ENCODE measurements at places on chromosomes 13 and 19. TPM values are rescaled to one million over a fixed set of nuclear protein-coding genes. Genes with fewer than 3 reads are reported as not detected.

Gene SBK3
- total RNA-seq = 1.2 TPM

Gene NCAN
- 0.07 TPM for total RNA-seq

Gene CDC42EP5
- total RNA-seq = 0.64 TPM

Gene GPC6
- 0.22 TPM for total RNA-seq

Gene ZNF99
- not detected for total RNA-seq

Gene COMMD6
- 108 TPM for total RNA-seq

Gene FAAP24
- 4.9 TPM for total RNA-seq

Gene CATSPERD
- total RNA-seq = not detected

Gene BST2
- 5.4 TPM for total RNA-seq

Gene IZUMO2
- total RNA-seq = not detected

Gene ATP4B
- not detected for total RNA-seq

Gene PSG7
- not detected for total RNA-seq

Gene ADAMTS10
- 10.2 TPM for total RNA-seq

Gene ZNF547
- 1.4 TPM for total RNA-seq

Gene SLITRK6
- not detected for total RNA-seq

Gene B3GNT8
- total RNA-seq = not detected

Gene PPP1R15A
- total RNA-seq = 50.3 TPM

Gene ZNF793
- not detected for total RNA-seq

Gene KLK4
- 0.84 TPM for total RNA-seq

Gene OR10H4
- total RNA-seq = not detected

Gene KL
- total RNA-seq = not detected

Gene KIR2DL1
- total RNA-seq = not detected

Gene GGACT
- 5.0 TPM for total RNA-seq

Gene URAD
- not detected for total RNA-seq

Gene ADPRHL1
- 12.6 TPM for total RNA-seq

Gene ZNF865
- 16.2 TPM for total RNA-seq

Gene GPR12
- total RNA-seq = not detected

Gene PROZ
- not detected for total RNA-seq

Gene CLEC17A
- not detected for total RNA-seq

Gene FPR1
- total RNA-seq = not detected

Gene NLRP7
- total RNA-seq = not detected
